MCF 10A (cell line): ENCODE measurements at places on chromosomes 3 and 15. TPM values are rescaled to one million over a fixed set of nuclear protein-coding genes. Genes with fewer than 3 reads are reported as not detected.

DNA sequence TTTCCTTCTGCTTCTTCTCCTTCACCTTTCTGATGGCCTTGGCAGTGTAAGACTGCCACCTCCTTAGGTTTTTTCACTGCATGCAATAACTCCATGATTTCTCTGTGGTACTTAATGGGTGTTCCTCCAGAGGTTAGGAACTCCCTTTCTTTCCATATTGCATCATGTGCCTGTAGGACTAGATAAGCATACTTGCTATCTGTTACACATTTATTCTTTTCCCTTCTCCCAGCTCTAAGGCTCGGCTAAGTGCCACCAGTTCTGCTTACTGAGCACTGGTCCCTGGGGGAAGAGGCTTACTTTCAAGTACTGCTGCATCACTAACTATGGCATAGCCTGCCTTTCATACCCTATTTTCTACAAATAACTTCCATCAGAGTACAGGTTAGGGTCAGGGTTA lies 351.8 kb downstream of the OTOL1 start:
- DNase-seq, result no peak
- no peaks in the 10 kb centered on the region for H3K27me3 ChIP-seq
- H3K4me1 ChIP-seq, result no peaks in the 10 kb centered on the region
- no peak overlapping the region for H3K4me3 ChIP-seq
- H3K27ac ChIP-seq, result no peak overlapping the region

DNA sequence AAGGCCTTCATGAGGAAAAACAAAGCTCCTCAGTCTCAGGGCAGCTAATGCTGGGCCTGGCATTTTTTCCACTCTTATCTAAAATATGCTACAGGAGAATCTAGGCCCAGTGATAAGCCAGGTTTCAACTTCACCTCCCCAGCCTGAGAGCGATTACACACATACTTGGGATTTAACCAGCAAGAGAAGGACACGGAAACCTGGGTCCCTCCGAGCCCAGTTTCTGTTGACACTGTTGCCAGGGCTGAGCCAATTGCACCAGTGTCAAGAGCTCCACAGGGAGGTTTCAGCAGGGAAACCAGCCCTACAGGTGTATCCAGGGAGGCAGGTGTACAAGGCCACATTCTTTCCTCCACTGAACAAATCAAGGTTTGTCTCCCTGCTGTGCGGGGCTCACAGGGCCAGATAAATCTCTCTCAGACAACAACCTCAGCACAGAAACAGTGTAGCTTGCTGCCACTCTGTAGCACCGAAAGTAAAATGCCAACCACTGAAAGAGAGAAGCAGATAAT lies 85.4 kb downstream of the MAGI1 start:
- no peaks in the 10 kb centered on the region for H3K27me3 ChIP-seq
- no peak overlapping the region for H3K27ac ChIP-seq
- no peak overlapping the region for H3K4me3 ChIP-seq
- no peak for DNase-seq

GRCh38 chr3:85524104-85524503 lies 565.3 kb downstream of the CADM2 start:
- H3K4me1 ChIP-seq, result no peaks in the 10 kb centered on the region
- H3K36me3 ChIP-seq, result no peaks in the 10 kb centered on the region
- no peak overlapping the region for H3K27ac ChIP-seq
- H3K27me3 ChIP-seq, result peaks cover 69% of the 10 kb centered on the region

GRCh38 chr3:14768182-14768790 lies 50.5 kb upstream of the FGD5 start:
- no peak overlapping the region for H3K4me3 ChIP-seq
- no peaks in the 10 kb centered on the region for H3K4me1 ChIP-seq
- DNase-seq, result no peak
- H3K27ac ChIP-seq, result no peak overlapping the region

DNA sequence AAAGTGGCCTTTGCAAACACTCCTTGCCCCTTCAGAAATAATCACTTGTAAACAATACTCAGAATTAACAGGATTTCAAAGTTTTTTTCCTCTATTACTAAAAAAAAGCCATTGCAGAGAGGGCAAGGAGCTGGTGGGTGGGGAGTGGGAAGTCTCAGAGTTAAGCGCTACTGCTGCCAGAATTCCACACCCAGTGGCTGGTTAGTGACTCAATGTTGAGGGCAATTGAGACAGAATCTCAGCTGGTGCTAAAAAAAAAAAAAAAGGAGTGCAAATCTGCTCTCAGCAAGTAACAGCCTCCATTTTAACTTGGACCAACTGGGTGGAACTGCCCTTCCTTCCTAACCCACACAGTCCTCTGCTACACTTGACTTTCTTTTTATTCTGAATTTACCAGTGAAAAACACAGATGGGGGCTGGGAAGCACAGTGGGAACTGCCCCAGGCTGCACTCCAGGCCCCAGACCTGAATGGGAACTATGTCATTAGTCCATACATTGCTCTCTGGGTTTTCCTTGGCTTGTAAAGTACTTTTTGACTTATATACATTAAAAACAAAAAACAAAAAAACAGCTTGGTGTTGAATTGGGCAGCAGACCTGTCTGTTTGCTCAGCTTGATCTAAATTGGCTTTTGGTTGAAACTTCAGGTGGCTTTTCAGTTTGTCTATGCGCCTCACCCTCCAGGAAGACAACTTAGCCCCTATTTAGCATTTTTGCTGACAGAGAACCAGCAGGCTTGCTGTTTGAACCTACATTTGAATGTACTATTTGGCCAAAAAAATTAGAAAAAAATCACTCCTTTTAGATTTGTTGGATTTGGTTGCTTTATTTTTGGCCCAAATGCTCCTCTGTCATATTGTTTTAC lies 357.8 kb upstream of the TBL1XR1 start:
- no peaks in the 10 kb centered on the region for H3K36me3 ChIP-seq
- peak overlapping the region; percentile 75 for H3K27ac ChIP-seq
- H3K4me1 ChIP-seq, result peaks cover 10% of the 10 kb centered on the region

DNA sequence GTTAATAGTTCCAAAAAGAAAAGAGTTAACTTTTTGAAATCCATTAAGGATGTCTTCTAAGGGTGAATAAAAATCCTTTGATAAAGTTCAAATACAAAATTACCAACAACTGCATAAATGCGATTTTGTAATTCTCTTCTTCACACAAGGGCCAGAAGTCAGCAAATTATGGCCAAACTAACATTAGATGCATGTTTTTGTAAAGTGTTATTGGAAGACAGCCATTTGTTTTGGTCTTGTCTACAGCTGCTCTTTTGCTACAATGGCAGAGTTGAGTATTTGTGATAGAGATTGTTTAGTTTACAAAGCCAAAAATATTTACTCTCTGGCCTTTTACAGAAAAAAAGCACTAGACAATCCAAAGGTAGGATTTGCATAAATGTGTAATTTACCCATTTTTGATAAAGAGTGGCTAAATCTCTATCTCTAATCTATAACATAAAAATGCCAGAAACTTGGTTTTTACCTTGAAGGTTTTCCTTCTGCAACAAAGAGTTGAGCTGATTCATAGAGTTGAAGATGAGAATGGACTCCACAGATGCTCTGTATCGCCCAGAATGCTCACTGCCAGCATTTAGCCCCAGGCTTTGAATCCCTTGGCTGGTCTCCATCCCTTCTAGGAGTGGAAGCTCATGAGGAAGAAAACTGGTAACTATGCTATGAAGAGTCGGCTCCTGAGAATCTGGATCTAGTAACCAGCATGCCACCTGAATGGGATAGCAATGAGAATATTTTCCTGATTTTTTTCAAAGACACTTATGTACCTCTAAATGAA lies 64.5 kb downstream of the POLQ start:
- H3K36me3 ChIP-seq, result no peaks in the 10 kb centered on the region
- peaks cover 19% of the 10 kb centered on the region for H3K4me1 ChIP-seq
- H3K27ac ChIP-seq, result no peak overlapping the region
- DNase-seq, result no peak
- H3K4me3 ChIP-seq, result no peak overlapping the region

Gene WDR76
- total RNA-seq, result 3.0 and 6.9 TPM in 2 replicates

Gene SERINC4
- 0.20 TPM in 1 of 2 replicates, not detected in the other for total RNA-seq
